ENCODE measurements at places on chromosomes 1 and 21.

GRCh38 chr1:201740670-201741111, 88.3 kb upstream of the IPO9 start:
- no peak for DNase-seq

DNA sequence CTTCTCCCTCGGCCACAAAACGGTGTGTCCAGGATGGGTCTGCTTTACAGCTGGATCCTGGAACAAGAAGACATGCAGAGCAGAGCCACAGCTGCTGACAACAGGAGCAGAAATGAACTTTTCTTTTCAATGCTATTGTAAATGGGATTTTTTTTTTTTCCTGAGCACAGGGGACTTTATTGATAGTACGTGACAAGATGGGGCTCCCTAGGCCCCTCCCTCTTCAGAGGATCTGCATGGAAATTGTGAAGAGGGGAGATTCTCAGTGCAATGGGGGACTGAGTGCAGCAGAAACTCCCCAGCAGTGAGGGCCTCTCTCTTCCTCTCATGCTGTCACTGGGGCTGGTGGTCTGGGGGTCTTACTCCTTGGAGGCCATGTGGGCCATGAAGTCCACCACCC, 40.8 kb upstream of the CD2 start:
- no peak for DNase-seq

DNA sequence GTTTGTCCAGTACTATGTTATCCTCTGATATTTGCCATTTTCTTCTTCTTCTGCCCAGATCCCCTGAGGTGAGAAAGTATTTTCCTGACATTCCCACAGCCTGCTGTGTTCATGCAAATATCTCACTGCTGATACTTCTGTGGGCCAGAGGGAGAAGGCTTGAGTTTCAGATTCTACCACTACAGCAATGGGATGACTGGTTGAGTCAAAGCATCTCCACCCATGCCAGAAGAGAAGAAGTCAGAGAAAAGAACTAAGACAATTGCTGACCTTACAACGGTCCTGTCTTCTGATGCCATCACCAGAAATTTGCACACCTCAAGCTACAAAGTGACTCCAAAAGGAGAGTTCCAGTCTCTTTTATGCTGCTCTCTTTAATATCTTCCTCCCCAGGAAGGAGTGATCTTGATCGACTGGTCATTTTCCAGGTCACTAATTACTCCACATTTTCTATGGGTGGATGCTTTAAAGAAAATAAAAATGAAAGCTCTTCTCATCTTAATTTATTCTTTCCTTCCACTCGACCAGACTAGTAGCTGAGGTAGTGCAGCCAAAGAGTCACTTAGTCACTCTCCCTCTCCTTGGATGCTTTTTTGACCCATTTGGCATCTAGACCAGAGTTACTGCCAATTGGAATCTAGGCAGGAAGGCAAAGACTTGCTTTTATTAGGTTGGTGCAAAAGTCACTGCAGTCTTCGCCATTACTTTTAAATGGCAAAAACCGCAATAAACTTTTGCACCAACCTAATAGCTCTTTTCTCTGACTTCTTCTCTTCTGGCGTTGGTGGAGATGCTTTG, 195.1 kb downstream of the PTPRC start:
- no peak for DNase-seq

- DNase-seq, result no peak
These were observed 143.1 kb downstream of the IFI44 start for GRCh38 chr1:78792756-78793155.

DNA sequence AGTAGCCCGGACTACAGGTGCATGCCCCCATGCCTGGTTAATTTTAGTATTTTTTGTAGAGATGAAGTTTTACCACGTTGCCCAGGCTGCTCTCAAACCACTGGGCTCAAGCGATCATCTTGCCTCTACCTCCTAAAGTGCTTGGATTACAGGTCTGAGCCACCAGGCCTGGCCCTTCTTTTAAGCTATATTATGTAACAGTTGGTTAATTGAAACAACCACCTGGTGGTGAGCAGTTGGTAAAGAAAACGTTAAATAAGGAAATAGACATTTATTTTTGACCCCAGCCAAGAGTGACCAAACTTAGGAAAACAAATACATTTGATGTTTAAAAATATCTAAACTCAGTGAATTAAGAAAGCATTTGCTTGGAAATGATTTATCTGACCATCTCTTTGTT, 12.1 kb upstream of the PDC start:
- DNase-seq, result no peak

DNA sequence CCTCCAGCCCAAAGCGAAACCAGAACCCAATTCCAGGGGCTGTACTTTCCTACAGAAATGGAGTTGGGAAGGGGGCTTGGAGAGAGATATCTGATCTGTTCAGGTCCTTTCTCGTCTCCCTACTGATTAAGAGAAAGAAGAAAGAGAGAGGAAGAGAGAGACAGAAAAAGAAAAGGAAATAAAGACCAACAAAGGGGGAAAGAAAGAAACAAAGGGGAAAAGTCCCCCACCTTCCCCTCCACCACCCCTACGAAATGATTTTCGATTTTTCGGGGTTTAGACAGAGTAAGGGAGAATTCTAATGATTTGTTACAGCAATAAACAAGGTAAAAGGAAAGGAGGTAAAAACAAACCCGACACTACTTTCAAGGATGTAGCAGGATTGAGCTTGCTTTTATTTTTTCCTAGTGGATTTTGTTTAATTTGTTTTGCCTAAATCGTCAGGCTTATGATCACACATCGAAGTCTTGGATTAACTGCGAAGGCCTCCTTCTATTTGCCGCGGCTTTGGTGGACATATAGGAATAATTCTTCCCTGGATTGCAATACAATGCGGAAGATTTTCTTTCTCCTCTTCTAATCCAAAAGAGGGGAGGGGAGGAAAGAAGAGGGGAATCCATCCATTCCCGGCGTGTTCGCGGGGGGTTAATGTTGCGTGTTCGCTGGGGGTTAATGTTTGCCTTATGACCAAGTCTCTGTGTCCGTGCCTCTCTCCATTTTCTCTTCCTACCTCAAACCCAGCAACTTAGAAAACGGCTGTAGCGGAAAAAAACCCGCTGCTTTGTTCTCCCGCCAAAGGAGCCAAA, 1.9 kb downstream of the TAL1 start:
- DNase-seq, result no peak

DNA sequence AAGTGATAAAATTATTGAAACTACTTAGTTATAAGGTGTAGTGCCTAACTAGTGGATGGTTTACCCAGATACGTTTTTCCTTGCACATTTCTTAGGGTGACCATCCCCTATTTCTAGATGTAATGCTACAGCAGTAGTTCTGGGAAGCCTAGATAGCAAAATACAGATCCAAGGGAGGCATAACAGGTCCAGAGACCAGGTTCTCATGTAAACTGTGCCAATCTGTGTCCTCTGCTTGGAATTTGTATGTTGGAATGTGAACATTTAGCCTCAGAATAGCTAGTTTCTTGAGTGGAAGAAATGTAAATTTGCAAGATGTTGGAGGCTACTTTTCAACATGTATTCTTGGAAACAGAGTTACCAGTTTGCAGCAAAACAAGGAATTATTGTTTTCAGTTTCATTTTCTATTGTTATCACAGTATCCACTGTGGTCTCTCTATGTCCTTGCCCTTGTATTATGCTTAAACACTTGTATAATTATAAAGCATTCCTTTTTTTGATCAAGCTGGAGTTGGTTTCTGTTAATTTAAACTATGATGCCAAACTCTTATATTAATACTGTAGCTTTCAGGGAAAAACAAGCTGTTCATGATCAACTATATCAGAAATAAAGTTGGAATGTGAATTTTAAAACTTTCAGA, 102.0 kb upstream of the BRINP3 start:
- no peak for DNase-seq

DNA sequence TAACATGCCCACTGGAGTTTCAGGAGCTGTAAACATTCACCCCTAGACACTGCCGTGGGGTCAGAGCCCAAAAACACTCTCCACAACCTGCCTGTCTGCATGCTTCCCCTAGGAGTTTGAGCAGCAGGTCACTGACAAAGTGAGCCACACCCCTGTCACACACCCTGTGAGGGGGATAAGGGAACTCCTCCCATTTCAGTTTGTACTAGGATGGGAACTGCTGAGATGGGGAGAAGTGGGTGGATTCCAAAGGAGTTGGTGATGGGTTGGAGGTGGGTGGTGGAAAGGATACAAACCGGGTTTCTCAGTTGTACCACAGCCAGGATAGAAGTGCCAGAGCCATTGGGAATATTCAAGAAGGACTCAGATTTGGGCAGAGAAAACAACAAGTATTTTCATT, 140.2 kb downstream of the MIS18A start:
- no peak for DNase-seq

DNA sequence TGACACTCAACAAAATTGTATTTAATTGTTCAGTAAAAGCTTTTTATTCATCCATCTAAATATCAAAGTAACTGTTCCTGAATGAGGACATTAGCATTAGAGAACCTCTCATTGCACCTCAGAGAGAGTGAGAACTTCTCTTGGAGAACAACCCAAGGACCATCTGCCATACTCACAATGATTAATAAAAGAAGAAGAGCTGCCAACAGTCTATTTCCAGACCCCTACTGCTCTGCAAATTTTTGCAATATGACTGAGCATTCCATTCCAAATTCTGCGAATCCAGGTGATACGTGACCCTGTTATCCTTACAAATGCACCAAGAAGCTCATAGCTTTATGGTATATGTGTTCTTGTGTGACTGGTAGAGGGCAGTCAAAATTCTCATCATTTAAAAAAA, 422.5 kb downstream of the NEGR1 start:
- no peak for DNase-seq

GRCh38 chr1:20076223-20076622, 6.2 kb downstream of the PLA2G5 start:
- DNase-seq, result no peak

- no peak for DNase-seq
These were observed 423 bp downstream of the SLAMF8 start for GRCh38 chr1:159827102-159827490.

DNA sequence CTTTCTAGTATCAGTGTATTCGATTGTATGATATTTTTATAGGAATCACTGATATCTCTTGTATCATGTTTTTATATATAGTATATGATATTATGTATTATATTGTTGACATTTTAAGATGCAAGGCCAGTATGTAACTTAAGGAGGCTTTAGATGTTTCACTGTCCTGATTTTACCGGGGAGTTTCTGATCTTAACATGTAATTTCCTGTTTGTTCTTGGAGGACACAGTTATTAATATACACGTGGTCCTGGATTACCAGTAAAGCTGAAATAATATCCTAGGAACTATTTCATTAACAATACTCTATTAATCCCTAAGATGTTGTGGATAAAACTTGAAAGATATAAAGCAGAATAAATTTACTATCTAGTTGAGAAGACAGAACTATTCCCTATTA, 19.5 kb downstream of the SDCCAG8 start:
- DNase-seq, result no peak

DNA sequence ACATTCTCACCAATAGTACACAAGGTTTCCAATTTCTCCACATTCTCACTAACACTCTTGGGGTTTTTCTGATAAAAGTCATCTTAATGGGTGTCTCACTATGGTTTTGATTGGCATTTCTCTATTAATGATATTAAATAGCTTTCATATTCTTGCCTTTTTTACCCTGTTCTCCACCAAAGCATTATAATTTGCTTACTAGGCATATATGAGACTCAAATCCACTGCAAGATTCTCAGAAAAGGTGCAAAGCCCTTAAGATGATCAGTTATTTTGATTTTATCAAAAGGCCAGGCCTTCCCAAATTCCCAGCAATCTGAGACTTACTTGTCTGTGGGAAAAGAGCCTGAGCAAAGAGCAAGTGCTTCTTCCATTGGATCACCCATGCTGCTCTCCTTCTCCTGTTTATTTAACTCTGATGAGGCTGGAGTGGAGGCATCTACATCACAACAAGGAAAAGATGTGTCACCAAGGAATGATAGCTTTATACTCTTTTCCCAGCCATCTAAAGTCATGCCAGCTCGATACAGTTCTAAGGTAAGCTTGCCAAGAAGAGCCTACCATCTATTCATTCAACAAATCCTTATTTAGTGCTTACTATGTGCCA, 24.6 kb downstream of the CLSPN start:
- no peak for DNase-seq

DNA sequence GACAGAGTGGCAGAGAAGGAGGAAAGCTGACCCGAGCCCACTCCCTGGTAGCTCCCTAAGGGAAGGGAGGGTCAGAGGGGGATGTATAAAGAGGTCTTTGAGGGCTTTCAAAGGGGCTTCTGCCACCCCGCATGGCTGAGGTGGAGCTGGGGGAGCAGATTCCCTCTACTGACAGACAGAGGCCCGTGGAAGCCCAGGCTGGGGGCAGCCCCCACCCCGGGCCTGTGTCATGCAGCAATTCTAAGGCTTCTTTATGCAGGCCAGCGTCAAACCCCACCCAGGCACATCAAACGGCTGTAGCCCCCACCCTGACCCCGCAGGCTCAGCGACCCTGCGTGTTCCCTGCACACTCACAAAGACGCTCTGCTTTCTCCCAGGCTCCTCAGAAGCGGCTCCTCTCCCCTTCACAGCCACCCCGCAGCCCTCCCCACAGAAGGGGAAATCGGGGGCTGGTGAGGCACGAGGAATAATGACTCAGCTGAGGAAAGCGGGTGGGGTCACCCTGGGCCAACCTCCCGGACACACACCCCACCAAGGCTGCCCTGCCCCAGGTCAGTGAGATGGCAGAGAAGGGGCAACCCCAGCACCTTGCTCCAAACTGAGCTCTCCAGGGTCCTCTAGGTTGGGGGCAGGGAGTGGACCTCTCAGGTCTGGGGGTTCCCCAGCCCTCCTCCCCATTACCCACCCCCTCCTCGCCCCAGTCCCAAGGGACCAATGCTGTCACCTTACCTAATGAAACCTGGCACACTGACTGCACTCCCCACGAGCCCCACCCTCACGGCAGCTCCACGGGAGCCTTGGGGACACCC, 10.8 kb downstream of the SLC45A3 start:
- DNase-seq, result no peak

DNA sequence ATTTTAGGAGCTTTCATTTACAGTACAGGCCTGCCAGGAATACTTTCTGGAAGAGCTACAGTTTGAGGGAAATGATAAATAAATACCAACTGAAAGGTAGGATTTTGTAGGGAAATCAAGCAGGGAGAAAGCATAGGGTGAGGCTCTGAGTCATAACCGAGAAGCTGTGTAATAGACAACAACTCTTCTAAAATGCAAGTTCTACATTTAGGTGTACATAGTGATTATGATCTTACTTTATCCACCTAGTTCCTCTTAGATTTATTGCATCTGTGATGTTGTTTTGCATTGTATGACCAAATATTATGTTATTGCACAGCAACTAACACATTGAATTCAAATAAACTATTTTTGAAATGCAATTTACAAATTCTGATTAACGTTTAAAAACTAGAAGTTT, 819.3 kb downstream of the PLA2G4A start:
- no peak for DNase-seq

DNA sequence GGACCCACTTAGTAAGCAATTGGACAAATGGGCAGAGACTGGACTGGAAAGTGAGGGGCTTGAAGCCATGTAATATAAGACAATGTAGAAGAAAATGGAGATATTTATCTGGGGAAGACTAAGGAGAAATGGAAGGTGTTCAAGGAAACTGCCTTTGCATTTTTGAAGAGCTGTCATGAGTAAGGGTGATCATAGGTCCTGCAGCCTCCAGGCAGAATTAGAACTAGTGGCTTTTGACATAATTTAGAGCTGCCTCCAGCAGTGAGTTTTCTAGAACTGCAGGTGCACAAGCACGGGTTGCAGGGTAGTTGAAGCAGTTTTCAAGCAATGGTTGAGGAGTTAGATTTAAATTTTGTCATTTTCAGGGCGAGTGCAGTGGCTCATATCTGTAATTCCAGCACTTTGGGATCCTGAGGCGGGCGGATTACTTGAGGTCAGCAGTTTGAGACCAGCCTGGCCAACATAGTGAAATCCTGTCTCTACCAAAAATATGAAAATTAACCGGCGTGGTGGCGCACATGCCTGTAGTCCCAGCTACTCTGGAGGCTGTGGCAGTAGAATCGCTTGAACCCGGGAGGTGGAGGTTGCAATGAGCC, 3.7 kb upstream of the CDC14A start:
- DNase-seq, result no peak

Data from cortex of kidney (tissue), 1 donor.